ENCODE measurements at places on chromosomes 12 and 14. TPM values are rescaled to one million over a fixed set of nuclear protein-coding genes. Genes with fewer than 3 reads are reported as not detected.

DNA sequence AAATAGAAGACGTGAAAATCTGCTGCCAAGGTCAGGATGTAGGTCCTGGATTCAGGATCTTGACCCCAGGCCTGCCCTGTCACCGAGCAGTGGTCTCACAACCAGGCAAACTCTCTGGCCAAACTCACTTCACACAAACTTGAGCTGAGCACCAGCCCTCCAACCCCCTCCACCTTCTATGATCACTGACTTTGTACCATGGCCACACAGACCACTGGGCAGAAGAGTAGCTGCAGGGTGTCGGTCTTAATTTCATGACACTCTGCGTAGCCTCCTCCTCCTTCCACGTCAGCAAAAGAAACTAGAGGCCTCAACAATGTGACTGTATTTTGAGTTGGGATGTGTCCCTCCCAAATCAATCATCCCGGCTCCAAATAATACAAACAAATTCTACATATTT is 7.2 kb upstream of the TBX3 start:
- DNase-seq: no peak

DNA sequence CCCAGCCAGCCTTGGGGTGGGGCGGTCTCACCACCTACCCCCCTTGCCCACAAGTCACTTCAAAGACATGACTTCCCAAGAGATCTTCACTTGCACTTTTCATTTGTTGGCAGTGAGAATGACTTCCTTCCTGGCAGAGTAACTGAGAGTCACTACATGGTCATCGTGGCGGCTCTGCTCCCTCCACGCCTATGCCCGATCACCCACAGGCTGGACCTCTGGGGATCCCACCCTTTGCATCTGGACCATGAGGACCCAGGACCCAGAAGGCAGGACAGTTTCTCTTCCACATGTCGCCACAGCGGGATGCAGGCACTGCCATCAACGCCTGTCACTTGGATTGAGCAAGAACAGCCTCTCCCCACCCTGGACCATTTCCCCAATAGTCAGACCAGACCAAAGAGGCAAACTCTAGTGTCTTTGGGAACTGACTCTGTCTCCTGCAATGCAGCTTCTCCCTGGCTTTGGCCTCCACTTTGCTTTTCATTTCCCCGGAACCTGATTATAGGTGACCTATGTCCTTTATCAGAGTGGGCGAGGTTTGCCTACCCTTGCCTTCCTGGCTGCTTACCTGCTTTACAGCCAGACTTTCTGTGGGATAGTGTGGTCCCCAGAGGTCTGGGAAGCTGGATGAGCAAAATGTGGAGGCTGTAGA is 3.6 kb downstream of the VDR start:
- no peak for DNase-seq

- no peak for DNase-seq
These were observed 42.4 kb upstream of the PPP2R5C start for GRCh38 chr14:101719045-101719645.

DNA sequence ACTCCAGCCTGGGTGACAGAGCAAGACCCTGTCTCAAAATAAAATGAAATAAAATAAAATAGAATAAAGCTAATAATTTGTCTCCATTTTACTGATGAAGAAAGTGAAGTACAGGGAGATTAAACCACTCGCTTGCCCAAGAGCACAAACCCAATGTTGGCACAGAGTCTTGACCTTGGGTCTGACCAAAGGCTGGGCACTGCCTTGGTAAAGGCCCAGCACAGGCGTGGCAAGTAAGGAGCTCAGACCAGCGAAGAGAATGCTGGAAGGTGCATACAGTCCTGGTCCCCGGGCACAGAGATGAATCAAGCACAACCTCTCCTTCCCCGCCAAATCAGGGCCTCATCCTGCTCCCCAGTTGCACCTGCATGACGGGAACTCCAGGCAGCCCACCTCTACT is 26.9 kb downstream of the SCARB1 start:
- DNase-seq: peak; percentile 18

DNA sequence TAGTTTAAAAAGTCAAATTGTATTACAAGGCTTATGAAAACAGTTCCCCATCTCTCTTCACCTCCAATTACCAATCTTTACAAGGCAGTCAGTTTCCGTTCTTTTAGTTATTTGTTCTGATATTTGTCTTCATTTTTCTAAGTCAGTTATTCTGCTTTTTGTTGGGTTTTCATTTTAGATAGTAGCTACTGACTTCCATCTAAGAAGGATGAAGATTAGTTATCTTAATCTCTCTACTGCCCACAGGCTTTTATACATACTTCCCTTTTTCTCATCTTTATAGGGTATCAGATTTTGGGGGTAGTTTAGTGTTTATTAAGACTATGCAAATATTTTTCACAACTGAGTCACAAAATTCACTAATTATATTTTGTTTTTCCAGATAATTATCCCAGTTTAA is 38.4 kb downstream of the FRS2 start:
- no peak for DNase-seq

GRCh38 chr14:55819610-55820304 is 239.8 kb downstream of the KTN1 start:
- DNase-seq: no peak

DNA sequence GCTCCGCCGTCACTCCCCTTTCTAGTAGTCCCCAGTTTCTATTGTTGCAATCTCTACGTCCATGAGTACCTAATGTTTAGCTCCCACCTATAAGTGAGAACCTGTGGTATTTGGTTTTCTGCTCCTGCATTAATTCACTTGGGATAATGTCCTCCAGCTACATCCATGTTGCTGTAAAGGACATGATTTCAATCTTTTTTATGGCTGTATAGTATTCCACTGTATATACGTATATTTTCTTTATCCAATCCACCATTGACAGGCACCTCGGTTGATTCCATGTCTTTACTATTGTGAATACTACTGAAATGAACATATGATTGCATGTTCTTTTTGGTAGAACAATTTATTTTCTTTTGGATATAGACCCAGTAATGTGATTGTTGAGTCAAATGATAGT is 114.7 kb downstream of the ANKS1B start:
- DNase-seq: no peak

IL31 gene
- not detected for total RNA-seq

REM2 gene
- not detected for total RNA-seq

KLRC4 gene
- not detected for total RNA-seq

SERPINA5 gene
- total RNA-seq: 4.1 TPM

ACSM4 gene
- not detected for total RNA-seq

FBLN5 gene
- 85.3 TPM for total RNA-seq

ARHGAP9 gene
- 6.4 TPM for total RNA-seq

HECTD1 gene
- total RNA-seq: 151 TPM
